ENCODE measurements at places on chromosomes 16 and 17.
A peak's percentile ranks its signal among the peaks of the same experiment; 100 is the strongest.

DNA sequence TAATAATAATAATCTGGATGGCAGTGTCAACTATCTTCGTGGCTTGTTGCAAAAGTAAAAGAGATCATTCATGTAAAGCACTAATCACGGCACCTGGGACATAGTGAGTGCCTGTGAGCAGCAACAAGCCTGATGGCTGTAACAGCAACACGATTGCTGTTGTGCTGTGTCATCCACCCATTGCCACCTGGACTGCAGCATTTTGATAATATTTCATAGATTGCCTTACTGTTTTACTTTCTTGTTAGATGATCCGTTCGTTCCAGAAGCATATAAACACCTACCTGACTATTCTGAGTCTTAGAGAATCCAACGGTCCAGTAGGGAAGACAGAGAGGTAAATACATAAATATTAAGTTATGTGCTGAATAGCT is 3.1 kb upstream of the MRPS23 start:
- no peak for DNase-seq

GRCh38 chr16:86609661-86610060 is 31.3 kb downstream of the FOXL1 start:
- no peak for DNase-seq

DNA sequence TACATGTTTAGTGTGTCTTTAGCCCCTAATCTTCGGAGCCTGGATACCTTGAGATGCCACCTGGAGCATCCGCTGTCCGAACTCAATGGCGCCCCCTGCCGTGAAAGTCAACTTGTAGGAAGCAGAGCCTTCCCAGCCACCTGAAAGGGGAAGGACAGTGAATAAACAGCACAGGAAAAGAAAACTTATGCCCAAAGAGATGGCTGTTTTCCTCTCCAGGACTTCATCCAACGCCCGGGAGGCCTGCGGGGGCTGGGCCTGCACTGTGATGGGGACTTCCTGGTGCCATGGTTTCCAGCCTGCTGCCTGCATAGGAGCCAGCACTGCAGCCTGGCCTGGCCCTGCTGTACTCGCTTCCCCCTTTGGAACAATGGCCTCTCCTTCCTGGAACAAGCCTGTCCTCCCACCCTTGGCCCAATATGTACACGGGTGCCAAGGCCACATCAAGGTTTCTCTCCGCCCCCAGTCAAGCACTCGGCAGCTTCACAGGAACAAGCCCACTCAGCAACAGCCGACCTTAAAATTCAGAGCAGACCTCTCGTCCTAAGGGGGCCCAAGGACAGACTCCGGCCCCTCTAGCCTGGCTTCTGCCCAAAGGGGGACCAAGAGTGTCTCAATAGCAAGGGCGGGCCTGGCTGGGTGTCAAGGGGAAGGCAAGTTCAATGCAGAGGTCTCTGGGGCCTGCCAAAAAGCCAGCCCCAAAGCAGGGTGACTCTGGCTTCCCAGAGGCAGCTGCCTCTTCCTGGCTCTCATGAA is 4.5 kb upstream of the UNC13D start:
- DNase-seq, result peak; percentile 57

- DNase-seq, result no peak
These were observed 266.4 kb upstream of the RPL38 start for GRCh38 chr17:73936908-73937627.

GRCh38 chr16:70786020-70786755 is 14.8 kb downstream of the VAC14 start:
- DNase-seq, result no peak

DNA sequence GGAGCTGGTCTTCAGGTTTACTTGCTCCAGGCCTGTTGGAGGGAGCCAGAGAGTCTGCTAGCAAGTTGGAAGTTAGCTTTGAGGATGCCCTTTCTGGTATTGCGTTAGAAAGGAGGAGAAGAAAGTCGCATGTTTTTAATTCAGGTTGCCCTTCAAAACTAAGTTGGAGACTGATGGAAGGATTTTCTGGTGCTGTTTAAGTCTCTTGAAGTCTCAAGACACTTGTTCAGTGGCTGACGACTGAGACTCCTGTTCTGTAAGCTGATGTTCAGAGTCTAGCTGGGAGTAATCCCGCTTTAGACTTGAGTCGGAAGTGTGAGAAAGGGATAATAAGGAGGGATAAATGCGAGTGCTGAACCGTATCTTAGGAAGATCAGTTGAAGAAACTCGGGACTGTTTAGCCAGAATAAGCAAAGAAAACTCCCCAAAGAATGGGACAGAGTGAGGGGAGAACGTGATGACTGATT is 740 bp downstream of the AATF start:
- no peak for DNase-seq

- no peak for DNase-seq
These were observed 2.7 kb downstream of the XYLT1 start for GRCh38 chr16:17467923-17468540.

DNA sequence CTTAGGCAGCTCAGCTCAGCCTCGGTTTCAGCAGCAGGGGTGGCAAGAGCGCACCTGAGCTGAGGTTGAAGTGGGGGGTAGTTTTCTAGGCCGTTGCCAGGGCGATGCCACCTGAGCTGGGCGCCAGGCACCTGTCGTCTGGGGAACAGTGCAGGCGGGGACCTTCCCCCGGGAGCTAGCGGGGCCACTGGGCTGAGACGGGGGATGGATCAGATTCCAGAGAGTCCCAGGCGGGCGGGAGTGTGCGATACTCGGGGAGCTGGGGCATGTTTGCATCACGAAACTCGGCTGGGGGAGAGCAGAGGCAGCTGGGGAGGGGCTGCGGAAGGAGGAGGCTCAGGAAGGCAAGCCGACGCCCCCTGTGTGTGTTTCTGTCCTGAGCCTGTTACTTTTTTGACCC is 477 bp upstream of the CLDN9 start:
- DNase-seq, result no peak

DNA sequence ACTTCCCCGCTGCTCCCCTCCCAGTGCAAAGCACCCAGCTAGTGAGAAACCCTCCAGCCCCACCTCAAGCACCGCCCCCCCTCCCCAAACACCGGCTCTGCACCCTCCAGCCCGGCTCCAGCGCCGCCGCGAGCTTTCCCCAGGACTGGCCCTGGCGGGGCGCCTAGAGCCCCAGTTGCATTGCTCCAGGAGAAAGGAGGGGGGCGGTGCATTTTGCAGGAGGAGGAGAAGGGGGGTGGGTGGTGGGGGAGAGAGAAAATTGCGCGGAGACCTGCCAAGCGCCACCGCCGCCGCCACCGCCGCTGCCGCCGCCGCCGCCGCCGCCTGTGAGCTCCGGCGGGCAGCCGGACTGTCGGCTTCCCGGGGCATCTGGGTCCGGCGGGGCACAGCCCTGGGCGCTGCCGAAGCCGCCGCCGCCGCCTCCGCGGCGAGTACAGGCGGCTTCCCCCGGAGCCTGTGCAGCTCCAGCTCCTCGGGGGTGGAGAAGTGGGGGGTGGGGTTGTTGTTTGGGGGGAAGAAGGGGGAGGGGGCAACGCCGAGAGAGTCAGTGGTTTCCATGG is 333 bp upstream of the NOG start:
- DNase-seq, result peak; percentile 24

- no peak for DNase-seq
These were observed 222.9 kb upstream of the IRX3 start for GRCh38 chr16:54509456-54509855.

GRCh38 chr17:58092101-58092796 is 9.0 kb downstream of the DYNLL2 start:
- no peak for DNase-seq

DNA sequence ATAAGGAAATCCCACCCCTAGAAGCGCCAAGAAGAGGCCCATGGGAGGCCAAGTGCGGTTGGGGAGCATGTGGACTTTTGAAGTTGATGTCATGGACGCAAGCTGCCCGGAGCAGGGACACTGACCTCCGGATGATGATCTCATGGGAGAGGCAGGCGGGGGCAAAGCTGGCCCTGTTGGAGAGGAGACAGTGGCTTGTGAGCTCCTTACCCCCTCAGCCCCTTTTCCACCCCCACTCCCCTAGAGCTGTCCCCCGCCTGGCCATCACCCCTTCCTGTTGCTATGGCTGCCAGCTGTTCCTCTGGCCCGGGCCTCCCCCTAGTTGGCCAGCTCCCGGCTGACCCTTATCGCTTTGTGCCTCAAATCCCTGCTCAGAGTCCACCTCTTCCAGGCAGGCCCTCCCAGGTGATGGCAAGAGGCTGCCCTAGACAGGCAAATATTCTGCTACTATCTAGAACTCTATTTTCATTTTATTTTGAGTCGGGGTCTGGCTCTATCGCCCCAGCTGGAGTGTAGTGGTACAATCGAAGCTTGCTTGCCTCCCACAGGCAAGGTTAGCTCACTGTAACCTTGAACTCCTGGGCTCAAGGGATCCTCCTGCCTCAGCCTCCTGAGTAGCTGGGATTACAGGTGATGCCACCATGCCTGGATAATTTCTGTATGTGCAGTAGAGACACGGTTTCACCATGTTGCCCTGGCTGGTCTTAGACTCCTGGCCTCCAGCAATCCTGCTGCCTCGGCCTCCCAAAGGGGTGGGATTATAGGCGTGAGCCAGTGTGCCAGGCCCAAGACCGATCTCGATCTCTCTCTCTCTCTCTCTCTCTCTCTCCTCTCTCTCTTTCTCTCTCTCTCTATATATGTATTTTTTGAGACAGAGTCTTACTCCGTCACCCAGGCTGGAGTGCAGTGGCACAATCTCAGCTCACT is 6.6 kb downstream of the NOTUM start:
- DNase-seq, result no peak

DNA sequence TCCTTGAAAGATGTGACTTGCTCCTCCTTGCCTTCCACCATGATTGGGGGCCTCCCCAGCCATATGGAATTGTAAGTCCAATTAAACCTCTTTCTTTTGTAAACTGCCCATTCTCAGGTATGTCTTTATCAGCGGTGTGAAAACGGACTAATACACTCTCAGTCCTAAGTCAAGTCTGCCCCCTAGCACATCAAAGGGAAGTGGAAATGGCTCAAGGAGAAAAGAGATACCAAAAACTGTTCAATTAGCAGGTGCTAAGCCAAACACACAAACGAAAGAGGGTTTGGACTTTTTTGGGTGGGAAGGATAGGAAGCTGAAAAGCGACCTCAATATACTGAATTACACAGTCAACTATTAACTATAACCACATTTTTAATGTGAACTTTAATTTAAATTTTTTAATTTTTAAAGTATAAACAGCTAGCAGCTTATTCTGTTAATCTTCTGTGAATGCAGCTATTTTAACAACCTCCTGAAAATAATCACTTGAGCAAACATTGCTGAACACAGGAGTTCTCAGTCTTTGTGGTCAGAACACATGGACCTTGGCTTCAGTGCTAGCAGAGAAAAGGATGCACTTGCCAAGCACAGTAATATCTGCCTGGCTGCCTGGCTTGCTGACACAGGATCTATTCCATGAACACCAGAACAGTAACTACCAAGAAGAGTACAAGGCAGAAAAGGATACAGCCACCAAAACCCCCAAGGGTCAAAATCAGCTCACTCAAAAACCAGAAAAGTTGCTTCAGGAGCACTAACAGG is 10.9 kb downstream of the ZNF18 start:
- DNase-seq, result no peak

DNA sequence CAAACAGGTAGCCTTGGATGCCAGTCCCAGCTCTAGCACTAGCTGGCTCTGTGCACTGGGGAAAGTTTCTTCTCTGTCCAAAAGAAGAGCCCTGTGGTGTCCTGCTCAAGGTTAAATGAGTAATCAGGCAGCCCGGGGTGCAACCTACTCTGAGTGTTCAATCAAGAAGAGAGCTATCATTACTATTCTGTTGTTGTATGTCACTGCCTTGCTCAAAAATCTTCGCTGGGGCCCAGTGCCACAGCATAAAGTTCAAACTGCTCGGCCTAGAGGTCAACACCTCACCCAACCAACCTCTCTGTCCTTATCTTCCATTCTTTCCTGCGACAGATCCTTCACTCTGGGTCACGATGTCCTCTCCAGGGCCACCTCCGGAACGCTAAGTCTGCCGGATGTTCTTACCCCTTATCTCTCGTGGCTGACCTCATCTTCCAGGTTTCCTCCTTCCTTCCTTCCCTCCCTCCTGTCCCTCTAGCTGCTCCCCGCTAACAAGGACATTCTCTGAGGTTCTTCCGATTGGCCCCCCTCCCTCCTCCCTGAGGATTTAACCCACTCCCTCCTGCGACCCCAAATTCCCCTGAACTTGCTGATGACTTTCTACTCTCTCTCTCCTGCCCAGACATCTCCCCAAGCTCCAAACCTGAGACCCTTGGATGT is 4.4 kb downstream of the FDXR start:
- DNase-seq, result no peak

- DNase-seq, result no peak
These were observed 58.9 kb downstream of the HS3ST4 start for GRCh38 chr16:25750488-25751216.

- no peak for DNase-seq
These were observed 7.2 kb upstream of the KRT36 start for GRCh38 chr17:41496803-41497484.

DNA sequence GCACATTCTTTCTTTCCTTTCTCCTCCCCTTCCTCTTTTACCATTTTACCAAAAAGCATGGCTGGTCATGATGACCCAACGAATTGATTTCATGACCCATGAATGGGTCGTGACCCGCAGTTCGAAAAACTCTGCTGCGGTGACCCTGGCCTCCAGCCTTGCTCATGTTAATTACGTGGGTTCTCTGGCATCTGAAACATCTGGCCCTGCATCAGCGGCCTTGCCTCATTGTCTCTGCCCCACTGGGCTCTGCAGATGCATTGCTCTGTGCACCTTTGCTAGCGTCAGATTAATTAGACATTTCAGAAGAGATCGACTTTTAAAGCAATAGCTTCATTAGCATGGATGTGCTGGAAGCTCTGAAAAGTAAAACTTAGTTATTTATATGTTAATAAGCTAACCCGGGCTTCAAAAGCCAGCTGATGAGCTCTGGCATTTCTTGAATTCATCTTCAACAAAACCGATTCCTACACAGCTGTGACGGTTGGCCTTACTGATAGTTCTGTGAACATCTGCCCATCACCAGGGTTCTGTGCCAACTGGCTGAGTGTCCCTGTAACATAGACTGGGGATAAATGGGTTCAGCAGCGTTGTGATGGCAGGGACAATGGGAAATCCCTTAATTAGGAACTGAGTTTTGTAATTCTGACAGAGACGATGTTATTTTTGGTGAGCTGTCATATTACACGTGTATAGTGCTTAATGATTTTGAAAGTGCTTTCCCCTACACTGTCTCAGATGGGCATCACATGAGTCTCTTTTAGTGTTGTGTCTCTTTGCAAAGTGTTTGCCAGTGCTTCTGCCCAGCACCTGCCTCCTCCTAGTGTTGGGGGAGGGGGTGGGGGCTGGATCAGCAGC is 225.9 kb upstream of the EEF2KMT start:
- no peak for DNase-seq

- no peak for DNase-seq
These were observed 16.1 kb downstream of the TLE7 start for GRCh38 chr16:71425746-71426068.

- DNase-seq, result no peak
These were observed 23.6 kb downstream of the SDR42E1 start for GRCh38 chr16:81987706-81988105.
